ENCODE measurements at places on chromosomes 12 and 14.

- DNase-seq: no peak
Measured at GRCh38 chr14:71636076-71636475, 296.2 kb upstream of the RGS6 start.

GRCh38 chr14:23113431-23114119 is 5.5 kb downstream of the CEBPE start:
- DNase-seq: no peak

DNA sequence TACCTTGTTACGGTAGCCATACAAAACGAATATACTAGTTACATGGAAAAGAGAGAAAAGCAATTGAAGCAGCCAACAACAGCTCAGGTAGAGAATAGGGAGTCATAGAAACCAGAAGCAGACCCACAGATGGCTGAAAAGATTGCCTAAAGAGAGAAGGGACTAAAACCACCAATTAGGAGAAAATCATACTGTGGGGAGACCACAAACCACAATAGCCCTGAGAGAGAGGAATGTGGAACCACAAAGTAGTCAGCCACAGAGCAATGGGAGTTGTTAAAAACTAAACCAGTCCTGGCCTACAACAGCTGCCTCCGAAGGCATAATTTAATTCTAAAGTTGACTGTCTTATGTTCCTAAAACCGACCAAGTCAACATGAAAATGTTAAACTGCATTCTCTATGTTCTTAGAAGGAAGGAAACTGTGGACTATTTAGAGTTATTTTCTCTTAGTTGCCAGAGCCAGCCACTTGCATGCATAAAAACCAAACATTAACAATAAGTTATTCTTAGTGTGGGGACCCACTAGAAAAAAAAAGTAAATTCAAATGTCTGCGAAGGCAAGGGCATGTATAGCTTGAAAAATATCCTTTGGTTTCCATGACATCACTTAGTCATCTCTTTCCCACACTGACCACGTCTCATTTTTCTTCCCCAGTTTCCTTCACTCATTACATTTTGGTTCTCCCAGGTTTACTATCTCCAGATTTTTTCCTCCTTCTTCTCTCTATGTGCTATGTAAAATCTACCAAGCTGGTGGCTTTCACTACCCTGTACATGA is 398.1 kb downstream of the NOVA1 start:
- DNase-seq: peak; percentile 18

DNA sequence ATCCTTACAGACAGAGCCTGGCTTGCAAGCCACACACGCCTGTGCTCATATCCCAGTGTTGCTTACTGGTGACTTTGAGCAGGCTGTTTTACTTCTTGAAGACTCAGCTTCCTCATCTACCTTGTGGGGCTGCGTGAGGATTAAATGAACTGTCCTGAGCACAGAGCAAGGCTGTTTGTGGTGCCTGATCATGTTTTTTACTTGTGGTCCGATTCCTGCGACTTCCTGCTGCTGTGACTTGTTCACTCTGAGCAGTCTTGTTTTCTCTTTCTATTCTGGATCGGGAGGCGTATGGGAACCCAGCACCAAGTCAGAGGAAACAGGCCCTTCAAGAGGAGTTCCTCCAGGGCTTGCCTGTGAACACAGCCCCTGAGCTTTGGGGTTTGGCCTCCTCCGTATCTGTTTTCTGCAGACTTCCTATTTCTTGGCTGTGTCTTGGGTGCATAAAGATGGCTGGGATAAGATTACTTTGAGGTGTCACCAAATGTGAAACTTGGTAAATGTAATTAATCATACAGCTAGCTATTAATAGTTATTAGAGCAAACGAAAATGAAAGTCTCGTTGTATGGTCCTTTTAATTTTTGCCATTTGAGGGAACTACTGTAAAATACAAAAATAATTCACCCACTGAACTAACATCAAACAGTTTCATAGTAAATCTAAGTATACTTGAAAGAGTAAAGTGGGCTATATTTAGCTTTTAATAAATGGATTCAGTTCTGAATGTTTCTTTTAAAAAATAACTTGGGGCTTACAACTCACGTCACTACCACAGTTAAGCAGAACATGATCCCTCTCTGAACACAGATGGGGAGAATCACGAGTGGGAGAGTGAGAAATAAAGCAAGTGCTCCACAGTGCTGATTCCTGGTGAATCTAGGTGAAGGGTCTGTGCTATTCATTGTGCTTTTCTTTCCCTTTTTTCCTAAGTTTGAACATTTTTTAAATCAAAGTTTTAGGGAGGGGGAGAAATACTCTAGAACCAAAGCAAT is 251.5 kb downstream of the FOXN3 start:
- no peak for DNase-seq

GRCh38 chr12:53585448-53586125 is 40.6 kb downstream of the ATF7 start:
- no peak for DNase-seq

DNA sequence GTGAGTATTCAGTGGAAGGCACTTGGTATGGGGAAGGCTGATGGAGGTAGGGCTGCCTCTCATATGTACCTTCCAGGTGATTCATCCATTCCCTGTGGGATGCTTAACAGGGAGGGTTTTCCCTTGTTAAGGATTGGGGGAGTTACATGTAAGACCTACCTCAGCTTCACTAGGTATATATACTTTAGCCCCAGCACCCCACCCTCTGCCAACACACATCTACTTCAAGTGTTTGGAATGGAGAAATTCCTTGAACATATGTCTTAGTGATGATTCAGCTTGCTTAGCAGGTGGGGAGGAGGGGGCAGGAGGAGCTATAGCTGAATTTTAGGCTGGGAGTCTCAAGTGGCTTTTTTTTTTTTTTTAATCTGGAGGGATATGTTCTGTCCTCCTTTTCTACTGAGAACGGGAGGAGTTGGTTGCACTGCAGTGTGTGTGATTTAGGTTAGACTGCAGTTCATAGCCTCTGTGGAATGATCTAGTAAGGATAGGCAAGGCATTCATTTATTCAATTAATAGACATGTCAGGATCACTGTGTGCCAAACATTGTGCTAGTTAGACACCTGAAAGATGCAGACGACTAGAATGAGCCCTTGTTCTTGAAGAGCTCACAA is 1.7 kb downstream of the PIP4K2C start:
- no peak for DNase-seq

DNA sequence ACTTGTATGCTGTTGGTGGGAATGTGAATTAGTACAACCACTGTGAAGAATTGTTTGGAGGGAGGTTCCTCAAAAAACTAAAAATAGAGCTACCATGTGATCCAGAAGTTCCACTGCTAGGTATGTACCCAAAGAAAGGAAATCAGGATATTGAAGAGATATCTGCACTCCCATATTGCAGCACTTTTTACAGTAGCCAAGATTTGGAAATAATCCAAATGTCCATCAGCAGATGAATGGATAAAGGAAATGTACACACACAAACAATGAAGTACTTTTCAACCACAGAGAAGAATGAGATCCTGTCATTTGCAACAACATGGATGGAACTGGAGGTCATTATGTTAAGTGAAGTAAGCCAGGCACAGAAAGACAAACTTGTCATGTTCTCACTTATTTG is 25.9 kb downstream of the TIGAR start:
- DNase-seq: no peak

DNA sequence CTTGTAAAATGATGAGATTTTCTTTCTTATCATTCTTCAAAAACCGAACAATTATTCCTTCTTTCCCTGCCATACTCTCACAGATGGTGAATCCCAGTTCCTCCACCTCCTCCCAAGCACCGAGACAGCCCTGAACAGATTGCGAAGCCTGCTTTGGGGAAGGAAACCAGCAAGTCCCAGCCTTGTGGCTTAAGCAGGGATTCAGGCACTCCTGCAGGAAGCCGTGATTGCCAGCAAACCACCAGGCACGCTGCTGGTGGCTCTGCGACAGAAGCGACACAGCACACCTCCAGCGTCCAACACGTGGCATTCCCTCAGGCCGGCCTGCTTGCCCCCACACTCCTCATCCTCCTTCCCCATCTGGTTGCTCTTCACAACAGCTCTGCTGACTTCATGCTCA is 237.7 kb downstream of the GXYLT1 start:
- DNase-seq: no peak

- no peak for DNase-seq
Measured at GRCh38 chr12:7629465-7629864, 36.2 kb downstream of the APOBEC1 start.

DNA sequence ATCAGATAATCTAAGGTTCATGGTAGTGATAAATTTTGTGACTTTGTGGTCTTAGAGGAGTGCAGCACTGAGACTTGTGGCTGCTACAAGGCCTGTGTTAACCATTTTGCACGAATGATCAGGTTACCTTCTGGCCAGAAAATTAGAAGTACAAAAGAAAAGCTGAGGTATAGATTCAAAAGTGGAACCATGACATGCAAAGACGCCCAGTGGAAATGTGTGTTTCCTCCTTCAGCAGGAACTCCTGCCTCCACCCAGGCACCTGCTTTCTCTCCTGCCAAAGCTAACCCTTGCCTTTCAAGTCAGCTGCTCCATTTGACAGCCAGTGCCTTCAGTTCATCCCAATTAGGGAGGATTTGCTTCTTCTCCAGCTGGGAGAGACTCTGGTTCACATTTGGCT is 10.1 kb downstream of the PDE6H start:
- no peak for DNase-seq

GRCh38 chr14:69373104-69373503 is 25.0 kb downstream of the ERH start:
- no peak for DNase-seq

Data from AG08395 (cell line).